Bronchial epithelial cell (primary cell): ENCODE measurements at places on chromosomes 12 and 14.

DNA sequence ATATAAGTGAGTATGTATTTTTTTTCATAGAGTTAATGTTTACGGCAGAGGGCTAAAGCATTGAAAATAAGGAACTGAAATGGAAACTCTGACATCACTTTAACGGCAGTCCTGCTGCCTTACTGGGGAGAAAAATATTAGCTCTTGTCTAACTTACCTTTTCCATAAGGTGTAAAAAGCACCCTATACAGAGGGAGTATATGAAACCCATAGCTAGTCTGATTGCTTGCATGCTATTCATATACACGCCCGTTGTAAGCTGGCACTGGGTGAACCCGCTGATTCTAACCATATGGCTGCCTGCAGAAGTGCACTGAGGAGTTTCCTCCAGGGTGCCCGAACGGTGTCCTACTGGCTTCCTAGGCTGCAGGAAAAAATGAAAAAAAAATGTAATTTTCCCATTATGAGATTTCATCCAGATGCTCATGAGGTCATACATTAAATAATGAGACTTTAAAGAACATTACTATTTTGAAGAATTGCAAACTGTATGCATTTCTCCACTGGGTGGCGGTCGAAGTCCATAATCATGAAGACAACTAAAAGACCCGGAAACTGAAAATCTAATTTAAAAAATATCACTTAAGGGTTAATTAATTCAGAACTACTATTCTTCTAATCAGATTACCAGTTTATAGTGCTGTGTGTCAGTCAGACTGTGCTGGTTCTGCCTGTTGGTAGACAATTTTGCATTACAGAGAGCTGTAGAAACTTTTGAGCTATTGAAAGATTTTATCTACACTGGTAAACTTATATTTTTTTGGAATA is 144.7 kb downstream of the ALX1 start:
- peak; percentile 47 for DNase-seq

GRCh38 chr12:6925540-6926279 is 2.0 kb upstream of the ATN1 start:
- DNase-seq = peak; percentile 87

- no peak for DNase-seq
Measured at GRCh38 chr14:63510538-63510937, 32.6 kb downstream of the PPP2R5E start.

DNA sequence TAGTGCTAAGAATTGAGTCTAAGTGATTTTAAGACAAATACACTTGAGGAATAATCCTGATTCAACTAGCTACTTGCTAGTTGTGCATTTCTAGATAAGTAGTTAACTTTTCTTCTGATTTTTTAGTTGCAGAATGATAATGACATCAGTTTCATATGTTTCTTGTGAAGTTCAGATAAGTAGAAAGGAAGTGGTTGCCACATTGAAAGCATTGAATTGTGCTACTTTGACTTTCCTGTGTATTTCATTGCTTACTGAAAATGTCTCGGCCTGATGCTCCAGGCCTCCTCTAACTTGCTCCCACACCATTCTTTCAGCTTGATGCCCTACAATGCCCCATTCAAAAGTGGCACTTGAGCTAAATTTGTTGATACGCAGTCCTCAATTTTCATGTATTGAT is 980.0 kb downstream of the TMTC2 start:
- no peak for DNase-seq

DNA sequence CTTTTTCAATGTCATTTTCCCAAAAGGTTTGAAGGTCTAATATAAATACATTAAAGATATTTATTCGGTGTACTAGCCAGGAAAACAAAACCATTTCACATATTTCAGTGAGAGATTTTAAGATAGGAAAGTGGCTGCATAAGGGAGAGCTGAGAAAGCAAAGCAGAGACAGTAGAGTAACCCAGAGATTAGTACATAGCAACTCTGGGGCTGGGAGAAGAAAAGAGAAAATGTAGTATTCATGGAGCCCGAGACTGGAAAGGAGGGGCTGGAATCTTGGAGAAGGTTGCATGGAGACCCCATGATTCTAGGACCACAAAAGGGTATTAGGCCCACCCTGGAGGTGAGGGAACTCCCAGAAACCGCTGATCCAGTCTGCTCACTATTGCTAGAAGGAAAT is 236.9 kb downstream of the PAWR start:
- no peak for DNase-seq

DNA sequence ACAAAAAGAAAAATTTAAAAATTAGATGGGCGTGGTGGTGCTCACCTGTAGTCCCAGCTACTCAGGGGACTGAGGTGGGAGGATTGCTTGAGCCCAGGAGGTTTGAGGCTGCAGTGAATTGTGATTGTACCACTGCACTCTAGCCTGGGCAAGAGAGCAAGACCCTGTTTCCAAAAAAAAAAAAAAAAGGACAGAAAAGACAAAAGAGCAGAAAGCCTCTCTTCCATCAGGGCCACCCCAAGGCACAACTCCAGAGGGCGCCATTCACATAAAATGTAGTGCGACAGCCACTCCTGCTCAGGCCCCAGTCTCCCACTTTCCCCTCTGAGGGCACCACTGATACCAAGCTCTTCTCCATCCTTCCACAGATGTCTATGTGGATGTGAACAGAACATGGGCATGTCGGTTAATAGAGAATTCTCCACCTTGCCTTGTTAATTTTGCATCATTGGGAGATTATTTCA is 41.8 kb downstream of the DGLUCY start:
- DNase-seq = no peak

DNA sequence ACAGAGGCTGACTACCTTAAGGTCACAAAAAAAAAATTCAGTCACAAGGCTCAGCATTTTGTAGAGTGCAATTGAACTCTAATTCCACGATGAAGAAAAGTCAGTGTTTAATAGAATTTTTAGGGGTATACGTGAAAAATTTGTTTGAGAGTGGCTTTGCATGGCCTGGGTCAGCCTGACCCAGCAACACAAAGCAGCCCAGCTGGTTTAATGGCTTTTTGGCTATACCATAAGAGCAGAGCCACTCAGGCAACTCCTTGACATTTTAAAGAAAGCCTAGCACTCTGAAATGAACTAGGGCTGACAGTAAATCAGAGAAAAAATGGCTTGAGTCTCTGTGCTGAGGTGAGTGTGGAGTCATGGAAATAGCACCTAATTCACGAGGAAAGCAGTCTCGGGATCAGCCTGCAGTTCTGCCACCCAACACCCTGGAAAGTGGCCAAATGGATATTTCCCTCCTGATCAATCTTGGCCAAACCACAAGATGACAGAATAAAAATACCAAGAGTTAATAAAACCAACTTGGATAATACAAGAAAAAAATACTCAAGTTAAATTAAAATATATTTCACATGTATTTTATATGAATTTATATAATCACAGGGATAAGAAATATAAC is 59.5 kb downstream of the GALNT4 start:
- DNase-seq = peak; percentile 18

- DNase-seq = no peak
Measured at GRCh38 chr12:10393291-10393690, 3.5 kb upstream of the KLRK1 start.

DNA sequence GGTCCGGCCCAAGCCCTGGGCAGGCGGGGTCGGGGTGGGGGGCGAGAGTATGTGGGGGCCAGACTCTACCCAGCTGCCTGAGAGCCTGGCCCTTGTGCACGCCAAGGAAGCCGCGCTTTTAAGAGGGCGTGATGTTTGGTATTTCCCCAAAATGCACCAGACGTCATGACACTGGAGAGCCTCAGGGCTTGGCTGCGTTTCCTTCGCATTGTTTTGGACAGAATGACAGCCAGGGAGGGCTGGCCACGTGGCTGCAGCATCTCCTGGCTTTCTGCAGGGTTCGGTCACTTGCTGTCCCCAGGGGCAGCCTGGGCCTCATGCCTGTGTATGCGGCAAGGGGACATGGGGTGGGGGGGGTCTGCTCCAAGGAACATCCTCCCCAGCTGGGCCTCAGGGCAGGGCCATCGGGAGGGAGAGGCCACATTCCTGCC is 16.1 kb upstream of the NUDT14 start:
- DNase-seq = no peak
